ENCODE measurements at places on chromosomes 2 and 18.

DNA sequence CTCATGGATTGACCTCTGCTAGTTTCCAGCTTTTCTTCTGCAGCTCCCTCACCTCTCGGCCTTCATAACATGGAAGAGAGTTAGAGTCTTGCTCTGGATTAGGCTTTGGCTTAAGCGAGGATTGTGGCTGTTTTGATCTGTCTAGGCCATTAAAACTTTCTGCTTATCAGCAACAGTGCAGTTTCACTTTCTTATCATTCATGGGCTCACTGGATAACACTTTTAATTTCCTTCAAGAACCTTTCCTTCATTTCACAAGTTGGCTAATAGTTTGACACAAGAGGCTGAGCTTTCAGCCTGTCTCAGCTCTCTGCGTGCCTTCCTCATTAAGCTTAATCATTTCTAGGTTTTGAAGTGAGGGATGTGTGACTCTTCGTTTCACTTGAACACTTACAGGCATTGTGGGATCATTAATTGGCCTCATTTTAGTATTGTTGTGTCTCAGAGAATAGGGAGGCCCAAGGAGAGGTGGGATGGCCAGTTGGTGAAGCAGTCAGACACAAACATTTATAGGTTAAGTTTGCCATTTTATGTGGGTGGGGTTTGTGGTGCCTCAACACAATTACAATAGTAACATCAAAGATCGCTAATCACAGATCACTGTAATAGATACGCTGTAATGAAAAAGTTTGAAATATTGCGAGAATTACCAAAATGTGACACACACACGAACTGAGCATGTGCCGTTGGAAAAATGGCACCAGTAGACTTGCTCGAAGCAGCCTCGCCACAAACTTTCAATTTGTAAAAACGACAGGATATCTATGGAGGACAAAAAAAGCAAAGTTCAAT lies 129.3 kb downstream of the ZNF236 start:
- DNase-seq, result no peak

DNA sequence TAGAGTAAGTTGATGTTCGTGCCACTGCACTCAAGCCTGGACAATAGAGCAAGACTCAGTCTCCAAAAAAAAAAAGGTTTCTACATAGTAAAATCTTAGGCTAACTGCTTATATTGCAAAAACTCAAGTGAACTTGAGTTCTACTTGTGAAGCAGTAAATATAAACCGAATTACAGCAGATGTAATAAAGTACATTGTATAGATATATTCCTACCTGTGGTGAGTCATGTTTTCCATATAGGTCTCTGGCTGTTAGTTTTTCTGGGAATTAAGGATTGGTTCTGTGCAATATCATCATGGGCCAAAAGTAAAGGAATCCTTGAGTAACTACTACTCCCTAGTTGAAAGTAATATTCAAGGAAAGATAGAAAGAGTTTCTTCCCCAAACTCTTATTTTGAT lies 159.9 kb downstream of the DYM start:
- no peak for DNase-seq

DNA sequence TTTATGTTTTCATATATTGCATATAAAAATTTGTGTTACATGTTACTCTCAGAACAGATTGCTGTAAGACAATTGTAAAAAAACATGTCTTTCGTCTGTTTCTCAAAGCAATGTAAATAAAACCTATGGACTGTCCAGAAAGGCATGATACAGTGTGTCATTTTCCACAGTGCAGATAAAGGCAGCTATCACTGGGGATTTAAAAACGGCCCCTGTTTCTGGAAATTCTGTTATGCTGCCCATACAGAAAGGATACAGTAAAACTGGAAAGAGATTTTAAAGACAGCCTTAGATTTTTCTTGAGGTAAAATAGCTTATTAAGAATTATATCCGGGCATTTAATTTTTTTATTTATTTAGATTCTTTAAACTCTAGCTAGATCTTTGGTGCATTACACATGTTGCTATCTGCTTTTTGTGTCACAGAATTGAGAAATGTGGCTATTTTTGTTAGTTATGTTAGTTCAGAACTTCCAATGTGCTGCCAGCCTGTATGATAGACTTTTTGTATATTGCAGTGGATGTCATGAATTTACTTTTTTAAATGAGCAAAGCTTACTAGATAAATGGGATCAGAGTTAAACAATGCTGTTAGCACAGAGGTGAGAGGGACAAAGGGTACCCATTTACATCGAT lies 859 bp upstream of the INO80D start:
- DNase-seq, result no peak

GRCh38 chr2:238599549-238600505 lies 173.1 kb downstream of the ASB1 start:
- no peak for DNase-seq

DNA sequence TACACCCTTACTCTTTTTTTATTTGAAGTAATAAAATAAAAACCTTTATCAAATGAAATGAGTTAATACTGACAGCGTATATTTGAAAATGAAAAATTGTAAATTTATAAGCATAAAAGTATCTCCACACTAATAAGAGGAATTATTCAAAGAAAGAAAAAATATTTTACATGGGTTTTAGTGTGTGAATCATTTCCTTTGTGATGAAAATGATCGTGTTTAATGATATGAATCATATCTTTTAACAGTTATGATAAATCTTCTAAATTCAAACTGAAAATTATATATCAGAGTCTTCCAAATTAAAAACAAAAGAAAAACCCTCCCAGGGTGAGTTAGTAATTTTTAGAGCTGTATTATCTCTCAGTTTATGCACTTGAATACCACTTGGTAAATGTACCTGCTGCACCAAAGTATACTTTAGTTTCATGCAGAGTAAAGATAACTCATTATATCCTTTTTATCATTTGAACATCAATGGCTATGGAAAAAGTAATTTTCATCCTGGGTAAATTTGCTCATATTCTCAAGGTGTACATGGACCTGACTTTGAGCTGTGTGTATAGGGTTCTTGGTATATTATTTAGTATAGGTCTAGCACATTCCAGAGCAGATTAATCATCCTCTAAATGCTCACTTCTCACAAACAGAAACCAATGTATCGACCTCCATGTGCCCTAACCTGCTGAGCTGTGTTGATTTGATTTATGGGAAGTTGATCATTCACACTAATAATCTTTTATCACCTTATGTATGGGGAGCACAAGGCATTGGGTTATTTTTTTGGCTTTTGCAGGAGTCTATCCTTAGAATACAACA lies 98.7 kb upstream of the VWC2L start:
- DNase-seq, result no peak

DNA sequence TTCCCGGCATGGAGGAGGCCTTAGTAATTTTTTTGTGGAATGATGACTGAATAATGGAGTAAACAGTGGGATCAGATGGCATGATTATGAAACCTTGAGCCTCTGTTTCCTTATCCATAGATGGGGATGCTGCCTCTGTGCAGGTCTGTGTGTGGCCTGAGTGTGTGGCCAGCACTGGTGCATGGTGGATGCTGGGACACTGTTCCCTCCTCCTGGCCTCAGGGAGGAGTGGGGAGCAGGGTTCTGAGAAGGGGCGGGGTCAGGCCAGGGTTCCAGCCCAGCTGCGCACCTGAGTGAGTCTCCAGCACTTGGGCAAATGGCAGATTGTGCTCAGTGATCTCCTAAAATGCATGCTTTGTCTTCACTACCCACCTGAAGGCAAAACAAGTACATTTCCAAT lies 66.4 kb downstream of the DCDC2C start:
- no peak for DNase-seq

GRCh38 chr2:178275600-178275999 lies 81.3 kb downstream of the OSBPL6 start:
- DNase-seq, result no peak

GRCh38 chr2:109110170-109110569 lies 18.8 kb upstream of the SH3RF3 start:
- no peak for DNase-seq

GRCh38 chr2:18690342-18690741 lies 101.0 kb upstream of the NT5C1B start:
- DNase-seq, result no peak

GRCh38 chr2:101400048-101400447 lies 12.7 kb upstream of the CREG2 start:
- DNase-seq, result no peak

GRCh38 chr2:50641633-50642032 lies 390.3 kb downstream of the NRXN1 start:
- no peak for DNase-seq

DNA sequence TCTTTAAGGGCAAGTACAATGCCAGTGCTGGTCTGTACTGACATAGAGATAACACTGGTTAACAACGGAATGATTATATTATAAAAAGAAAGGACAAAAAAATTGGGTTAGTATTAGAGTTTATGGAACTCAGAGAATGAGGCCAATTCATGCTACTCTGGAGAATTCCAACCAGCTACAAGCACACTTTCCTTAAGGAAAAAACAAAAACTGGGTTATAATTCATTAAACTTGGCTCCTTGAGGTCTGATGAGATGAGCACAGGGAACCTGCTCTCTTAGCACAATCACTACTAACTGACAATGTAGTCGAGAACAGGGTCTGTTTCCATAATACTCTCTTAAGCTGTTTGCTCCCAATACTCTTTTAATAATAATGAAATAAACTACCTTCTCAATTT lies 165.3 kb downstream of the NRXN1 start:
- DNase-seq, result no peak

GRCh38 chr2:27184115-27184514 lies 27.7 kb upstream of the ATRAID start:
- DNase-seq, result no peak

All from activated CD4-positive, alpha-beta T cell treated with anti-CD3 and anti-CD28 coated beads for 4 hours (primary cell).